ENCODE measurements at places on chromosomes 1 and 21. TPM values are rescaled to one million over a fixed set of nuclear protein-coding genes. Genes with fewer than 3 reads are reported as not detected.
A peak's percentile ranks its signal among the peaks of the same experiment; 100 is the strongest.

DNA sequence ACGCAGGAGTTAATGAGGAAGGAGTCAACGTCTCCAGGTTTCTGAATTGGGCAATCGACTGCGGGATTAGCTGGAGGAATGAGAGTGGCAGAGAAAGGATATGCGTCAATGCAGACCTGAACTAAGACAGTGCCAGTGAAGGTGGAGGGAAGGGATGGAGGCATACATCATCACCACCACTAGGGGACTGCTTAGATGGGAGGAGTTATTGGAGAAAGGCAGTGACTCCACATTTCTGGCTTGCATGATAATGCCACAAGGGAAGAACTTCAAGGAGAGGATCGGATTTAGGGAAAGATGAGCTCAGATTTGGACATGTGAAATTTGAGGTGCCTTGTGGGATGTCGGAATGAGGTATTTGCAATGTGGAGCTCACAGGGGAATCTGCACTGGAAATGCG is 17.5 kb downstream of the VASH2 start:
- DNase-seq: no peak

DNA sequence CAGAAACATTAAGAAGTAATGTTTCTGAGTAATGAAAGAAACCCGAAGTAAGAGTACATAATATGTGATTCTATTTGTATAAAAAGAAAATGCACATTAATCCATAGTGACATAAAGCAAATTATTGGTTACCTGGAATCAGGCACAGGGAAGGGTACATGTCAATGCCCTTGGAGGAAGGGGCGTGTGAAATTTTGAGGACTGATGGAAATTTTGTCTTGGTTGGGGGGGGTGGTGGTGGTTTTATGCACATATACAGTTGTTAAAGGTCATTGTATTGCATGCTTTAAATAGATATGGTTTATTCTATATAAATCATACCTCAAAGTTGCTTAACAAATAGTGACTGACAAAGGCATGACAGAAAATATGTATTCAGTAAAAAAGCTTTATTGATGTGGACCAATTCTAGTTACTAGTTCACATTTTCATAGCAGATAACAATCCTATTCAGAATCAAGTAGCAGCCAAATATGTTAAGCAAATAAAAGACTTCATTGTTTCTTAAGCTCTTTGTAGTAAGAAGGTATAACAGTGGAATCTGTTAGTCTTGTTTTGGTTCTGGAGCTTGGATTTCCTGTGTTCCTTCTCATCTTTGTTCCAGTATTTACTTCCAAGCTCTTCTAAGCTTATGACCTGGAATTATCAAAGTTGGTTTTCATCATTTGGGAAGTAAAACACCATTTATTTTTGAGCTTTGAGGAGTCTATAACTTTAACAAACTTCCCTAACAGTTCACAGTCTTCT is 15.1 kb downstream of the BACH1 start:
- DNase-seq: no peak

The VAV3 gene
- 8.8 TPM for total RNA-seq

- no peak for DNase-seq
Measured at GRCh38 chr1:116370181-116370580, 2.9 kb upstream of the ATP1A1 start.

DNA sequence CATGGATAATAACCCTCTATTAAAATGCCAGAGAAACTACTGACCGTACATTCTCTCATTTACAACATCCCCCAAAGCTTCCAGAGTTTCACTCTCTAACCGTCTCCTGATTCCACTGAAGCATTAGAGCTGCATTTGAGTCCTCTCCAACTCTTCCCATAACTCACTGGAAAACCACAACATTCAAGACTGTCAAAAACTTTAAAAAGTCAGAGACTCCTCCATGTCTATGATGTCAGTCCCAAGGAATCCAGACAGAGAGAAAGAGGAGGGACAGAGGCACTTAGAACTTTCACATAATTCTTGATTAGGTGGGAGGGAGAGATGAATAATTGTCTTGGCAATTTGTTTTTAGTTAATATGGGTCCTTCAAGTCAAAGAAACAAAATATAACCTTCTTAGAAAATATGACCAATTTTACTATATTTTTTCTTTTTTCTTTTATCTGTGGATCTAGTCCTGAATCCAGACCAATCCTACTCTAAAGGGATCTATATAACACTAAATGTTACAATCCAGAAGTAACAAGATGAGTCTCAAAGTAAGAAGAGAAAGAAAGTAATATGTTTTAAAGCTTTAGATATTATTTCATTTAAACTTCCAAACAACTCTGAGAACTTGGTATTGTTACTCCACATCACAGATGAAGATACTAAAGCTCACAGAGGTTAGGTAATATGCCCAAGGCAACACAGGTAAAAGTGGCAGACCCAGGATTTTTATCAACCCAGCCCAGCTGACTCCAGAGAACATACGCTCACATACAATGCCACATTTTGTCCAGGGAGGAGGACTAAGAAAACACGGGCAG is 23.8 kb downstream of the OTUD7B start:
- DNase-seq: peak; percentile 77

- no peak for DNase-seq
Measured at GRCh38 chr1:227937031-227937837, 10.5 kb downstream of the WNT9A start.

The KCNJ9 gene
- not detected for total RNA-seq

The GPR37L1 gene
- total RNA-seq: 0.04 TPM

The RCC1 gene
- 45.2 TPM for total RNA-seq

DNA sequence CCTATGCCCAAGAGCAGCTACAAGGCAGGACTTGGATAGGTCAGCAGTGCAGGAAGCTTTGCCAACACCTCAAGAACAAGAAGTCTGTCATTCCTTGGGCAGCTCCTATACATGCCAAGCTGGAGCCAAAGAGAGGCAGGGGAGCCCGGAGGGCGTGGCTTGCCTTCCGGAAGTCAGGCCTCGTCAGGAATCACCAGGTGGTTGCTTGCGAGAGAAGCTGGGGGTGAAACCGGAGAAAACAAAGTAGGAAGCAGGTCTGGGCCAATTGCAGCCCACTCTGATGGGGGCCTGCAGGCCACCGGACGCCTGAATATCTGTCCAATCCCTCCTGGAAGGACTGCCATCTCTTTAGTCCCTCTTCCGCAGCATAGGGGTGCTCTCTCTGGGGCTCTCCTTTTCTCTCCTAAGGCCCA is 794 bp upstream of the FAM76A start:
- no peak for DNase-seq

The OLFML3 gene
- 0.17 TPM for total RNA-seq

DNA sequence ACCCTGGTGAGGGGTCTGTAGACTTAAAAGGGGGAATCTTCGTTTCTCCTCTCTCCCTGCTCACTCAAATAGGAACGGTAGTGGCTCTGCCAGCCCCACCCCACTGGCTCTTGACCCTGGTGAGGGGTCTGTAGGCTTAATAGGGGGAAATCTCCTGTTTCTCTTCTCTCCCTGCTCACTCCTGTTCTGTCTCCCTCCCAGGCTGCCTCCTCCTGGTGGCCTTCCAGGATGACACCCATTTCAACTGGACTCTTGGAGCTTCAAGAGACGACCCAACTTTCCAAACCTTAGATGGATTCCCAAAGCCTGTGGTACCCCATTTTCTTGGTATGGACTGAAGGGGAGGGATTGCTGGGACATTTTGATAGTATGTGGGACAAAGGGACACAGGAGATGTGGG is 1.4 kb upstream of the EPHB2 start:
- no peak for DNase-seq

- no peak for DNase-seq
Measured at GRCh38 chr1:166999075-166999474, 10.0 kb downstream of the MAEL start.

The ZBTB17 gene
- total RNA-seq: 33.8 TPM

DNA sequence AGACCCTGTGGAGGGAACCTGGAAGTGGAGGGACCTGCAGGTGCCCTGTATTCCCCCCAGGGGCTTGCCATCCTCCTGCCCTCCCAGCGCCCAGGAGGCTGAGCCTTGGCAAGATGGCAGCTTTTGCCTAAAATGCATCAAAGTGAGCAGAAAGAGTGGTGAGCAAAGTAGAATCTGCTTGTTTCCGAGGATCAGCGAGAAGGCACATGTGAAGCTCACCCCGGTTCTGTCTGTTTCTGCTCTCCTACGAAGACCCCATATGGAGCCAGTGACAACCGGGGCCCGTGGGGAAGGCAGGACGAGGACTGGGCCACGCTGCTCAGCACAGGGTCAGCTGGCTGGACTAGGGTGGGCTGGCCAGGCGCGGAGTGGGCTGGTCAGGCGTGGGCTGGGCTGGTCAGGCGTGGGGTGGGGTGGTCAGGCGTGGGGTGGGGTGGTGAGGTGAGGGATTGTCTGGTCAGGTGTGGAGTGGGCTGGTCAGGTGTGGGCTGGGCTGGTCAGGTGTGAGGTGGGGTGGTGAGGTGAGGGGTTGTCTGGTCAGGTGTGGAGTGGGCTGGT is 5.2 kb upstream of the FNDC10 start:
- DNase-seq: no peak

The IGSF9 gene
- 1.9 TPM for total RNA-seq

- no peak for DNase-seq
Measured at GRCh38 chr1:12142141-12142823, 24.5 kb upstream of the TNFRSF1B start.

DNA sequence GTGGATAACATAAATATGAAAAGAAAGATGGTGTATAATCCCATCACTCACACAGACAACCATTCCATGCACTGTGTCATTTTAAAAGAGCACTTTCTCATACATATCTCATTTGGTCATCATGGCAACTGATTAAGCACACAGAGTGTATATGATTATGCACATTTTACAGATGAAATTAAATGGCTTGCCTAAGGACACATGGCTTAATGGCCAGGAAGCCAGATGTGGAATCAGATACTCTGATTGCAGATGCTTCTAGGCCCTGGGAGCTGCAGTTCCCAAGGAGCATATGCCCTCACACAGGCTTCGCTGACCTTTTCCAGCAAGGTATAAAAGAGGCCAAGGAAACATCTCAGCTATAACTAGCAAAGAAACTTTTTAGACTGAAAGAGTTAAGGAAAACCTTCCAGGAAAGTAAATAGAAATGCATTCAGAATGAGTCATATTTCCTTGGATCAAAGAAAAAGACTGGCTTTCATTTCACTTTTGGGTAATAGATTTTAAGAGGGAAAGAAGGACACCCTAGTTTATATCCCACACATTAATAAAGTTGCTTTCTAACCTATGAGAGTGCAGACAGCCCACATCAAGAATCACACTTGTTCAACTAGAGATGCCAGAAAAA is 19.6 kb upstream of the FAM89A start:
- no peak for DNase-seq

DNA sequence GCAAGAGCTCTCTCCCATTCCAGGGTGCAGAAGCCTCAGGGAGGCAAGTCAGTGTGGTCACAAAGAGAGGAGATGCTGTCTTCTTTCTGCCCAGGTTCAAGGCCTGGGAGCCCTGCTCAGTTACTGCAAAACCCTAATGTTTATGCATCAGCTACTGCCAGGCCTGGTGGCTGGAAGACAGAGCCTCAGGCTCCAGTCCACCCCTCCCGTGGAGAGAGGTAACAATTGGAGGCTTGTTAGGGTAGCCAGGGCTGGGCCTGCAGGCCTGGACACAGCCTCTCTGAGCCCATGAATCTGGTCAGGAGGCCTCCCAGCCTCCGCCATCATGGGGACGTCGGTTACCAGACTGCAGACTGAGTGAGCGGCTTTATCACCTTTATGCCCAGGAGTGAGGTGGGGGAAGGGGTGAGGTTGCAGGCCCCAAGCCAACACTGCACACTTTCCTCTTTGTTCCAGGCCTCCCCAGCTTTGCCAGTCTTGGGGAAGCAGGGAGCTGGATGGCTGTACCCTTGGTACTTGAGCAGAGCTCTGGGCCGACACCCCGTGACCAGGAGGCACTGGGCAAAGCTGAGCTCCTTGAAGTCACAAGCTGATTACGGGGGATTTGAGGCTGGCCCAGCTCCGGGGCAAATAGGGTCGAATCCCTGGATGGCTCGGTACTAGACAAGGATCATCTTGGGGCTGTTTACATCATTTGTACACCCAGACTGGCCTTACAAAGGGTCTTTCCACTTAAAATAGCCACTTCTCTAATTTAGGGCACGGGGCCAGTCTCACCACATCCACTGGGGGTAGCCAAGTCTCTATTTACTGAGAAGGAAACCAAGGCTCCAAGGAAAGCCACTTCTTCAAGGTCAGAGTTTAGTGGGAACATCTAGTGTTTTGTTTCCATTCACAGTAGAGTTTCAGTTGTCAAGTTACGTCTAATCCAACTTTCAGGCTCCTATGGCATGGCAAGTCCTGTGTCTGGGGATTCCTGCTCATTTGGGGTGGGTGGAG is 5.2 kb downstream of the SLC2A1 start:
- no peak for DNase-seq

- DNase-seq: no peak
Measured at GRCh38 chr1:18001725-18002124, 105.9 kb upstream of the IGSF21 start.

DNA sequence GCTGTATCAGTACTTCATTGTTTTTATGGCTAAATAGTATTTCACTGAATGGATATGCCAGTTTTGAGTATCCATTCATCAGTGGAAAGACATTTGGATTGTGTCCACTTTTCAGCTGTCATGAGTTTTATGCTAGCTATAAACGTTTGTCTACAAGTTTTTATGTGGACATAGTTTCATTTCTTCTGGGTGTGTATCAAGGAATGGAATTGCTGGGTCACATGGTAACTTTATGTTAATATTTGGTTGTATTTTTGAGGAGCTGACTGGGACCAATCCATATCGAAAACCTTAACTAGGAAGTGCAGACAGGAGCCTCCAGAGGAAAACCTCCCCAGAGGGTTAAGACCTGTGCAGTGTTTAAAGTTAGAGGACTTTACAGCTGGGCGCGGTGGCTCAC is 31.8 kb upstream of the DISC1 start:
- DNase-seq: no peak

- no peak for DNase-seq
Measured at GRCh38 chr1:239436286-239436685, 49.9 kb downstream of the CHRM3 start.

GRCh38 chr21:44923480-44924084 is 2.9 kb upstream of the ITGB2 start:
- no peak for DNase-seq
